ENCODE measurements at places on chromosomes 11 and 22. TPM values are rescaled to one million over a fixed set of nuclear protein-coding genes. Genes with fewer than 3 reads are reported as not detected.

DNA sequence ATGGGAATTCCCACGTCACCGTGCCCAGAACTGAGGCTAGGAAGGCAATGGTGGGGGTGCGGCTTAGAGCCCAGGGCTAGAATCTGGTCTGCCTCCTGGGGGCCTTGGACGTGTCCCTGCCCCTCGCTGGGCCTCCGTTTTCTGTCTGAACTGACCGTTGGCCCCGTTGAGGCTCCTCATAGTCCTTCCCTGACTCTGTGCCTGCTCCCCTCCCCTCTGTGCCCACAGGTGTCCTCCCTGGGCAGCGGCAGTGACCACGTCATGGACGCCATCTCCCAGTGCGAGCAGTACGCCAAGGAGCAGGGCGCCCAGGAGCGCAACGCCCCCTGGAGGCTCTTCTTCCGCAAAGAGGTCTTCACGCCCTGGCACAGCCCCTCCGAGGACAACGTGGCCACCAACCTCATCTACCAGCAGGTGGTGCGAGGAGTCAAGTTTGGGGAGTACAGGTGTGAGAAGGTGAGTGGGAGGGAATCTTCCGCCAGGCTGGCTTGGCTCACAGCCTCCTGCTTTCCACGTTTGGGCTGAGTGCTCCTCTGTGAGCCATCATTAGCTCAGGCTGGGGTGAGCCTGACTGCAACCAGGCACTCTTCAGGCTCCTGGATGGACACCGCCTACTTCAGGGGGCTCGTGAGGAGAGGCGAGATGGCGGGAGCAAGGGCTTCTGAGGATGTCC lies 63.9 kb downstream of the MYO7A start:
- no peaks in the 10 kb centered on the region for H3K36me3 ChIP-seq
- no peaks in the 10 kb centered on the region for H3K27me3 ChIP-seq
- H3K4me3 ChIP-seq: no peak overlapping the region
- peaks cover 1% of the 10 kb centered on the region for H3K4me1 ChIP-seq
- DNase-seq: peak; percentile 85
- H3K27ac ChIP-seq: peak overlapping the region; percentile 69

GRCh38 chr11:69484427-69485259 lies 3.2 kb downstream of the LINC01488 start:
- H3K4me3 ChIP-seq: no peak overlapping the region
- H3K27me3 ChIP-seq: no peaks in the 10 kb centered on the region
- no peak for DNase-seq
- H3K4me1 ChIP-seq: no peaks in the 10 kb centered on the region

GRCh38 chr11:125382822-125383221 lies 113.2 kb downstream of the FEZ1 start:
- H3K27me3 ChIP-seq: peaks cover 17% of the 10 kb centered on the region
- H3K4me3 ChIP-seq: no peak overlapping the region
- H3K36me3 ChIP-seq: no peaks in the 10 kb centered on the region
- no peak for DNase-seq

- H3K27me3 ChIP-seq: peaks cover 28% of the 10 kb centered on the region
- no peak overlapping the region for H3K27ac ChIP-seq
- peak overlapping the region; percentile 85 for H3K4me3 ChIP-seq
- peaks cover 8% of the 10 kb centered on the region for H3K4me1 ChIP-seq
- no peak for DNase-seq
- no peaks in the 10 kb centered on the region for H3K36me3 ChIP-seq
Observed at GRCh38 chr11:123431619-123432018, 1.6 kb downstream of the GRAMD1B start.

GRCh38 chr11:94120946-94121345 lies 7.7 kb upstream of the PANX1 start:
- H3K27ac ChIP-seq: no peak overlapping the region
- peaks cover 2% of the 10 kb centered on the region for H3K4me1 ChIP-seq
- no peaks in the 10 kb centered on the region for H3K36me3 ChIP-seq
- H3K27me3 ChIP-seq: no peaks in the 10 kb centered on the region
- H3K4me3 ChIP-seq: no peak overlapping the region

DNA sequence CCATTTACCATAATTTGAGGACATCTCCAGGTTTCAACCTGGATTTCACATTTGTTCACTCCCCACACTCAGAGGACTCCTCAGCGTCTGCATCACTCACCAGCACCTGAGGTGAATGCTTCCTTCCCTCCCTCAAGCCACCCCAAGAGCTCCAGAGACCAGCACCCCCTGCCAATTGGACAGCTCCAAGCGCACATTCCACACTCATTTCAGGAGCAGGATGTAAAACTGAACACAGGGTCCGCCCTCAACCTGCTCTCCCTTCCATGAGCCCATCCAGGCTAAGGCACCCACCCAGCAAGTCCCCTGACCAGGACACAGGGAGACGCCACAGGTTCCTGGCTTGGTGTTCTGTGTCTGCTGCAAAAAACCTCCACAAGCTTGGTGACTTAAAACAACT lies 3.9 kb downstream of the SCGB1D1 start:
- no peaks in the 10 kb centered on the region for H3K4me1 ChIP-seq
- H3K36me3 ChIP-seq: no peaks in the 10 kb centered on the region
- H3K27ac ChIP-seq: no peak overlapping the region

DNA sequence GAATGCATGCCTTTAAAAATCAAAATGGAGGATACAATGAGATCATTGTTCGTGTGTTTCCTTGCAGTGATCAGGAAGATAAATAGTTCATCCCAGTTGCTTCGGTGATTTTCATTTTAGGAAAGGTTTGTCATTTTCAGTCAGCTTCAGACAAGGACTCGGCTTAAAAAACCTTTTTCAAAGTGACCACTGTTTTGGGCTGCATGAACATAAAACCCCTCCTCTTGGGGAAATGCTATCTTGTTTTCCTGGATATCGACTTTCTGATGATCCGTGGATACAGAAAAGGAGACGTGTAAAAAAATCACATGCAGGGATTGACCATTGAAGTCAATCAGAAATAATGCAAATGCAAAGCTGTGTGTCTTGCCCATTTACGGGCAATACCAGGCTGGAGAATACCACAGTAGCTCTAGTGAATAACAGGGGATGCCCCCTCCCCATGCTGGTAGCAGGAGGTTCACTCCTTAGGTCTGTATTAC lies 146.8 kb downstream of the MAML2 start:
- H3K4me3 ChIP-seq: no peak overlapping the region
- H3K4me1 ChIP-seq: peaks cover 83% of the 10 kb centered on the region
- no peaks in the 10 kb centered on the region for H3K36me3 ChIP-seq
- H3K27ac ChIP-seq: peak overlapping the region; percentile 93

Gene FOLH1
- total RNA-seq: not detected

Gene MRGPRX4
- not detected for total RNA-seq

Gene TIMP3
- 68.2 TPM for total RNA-seq

DNA sequence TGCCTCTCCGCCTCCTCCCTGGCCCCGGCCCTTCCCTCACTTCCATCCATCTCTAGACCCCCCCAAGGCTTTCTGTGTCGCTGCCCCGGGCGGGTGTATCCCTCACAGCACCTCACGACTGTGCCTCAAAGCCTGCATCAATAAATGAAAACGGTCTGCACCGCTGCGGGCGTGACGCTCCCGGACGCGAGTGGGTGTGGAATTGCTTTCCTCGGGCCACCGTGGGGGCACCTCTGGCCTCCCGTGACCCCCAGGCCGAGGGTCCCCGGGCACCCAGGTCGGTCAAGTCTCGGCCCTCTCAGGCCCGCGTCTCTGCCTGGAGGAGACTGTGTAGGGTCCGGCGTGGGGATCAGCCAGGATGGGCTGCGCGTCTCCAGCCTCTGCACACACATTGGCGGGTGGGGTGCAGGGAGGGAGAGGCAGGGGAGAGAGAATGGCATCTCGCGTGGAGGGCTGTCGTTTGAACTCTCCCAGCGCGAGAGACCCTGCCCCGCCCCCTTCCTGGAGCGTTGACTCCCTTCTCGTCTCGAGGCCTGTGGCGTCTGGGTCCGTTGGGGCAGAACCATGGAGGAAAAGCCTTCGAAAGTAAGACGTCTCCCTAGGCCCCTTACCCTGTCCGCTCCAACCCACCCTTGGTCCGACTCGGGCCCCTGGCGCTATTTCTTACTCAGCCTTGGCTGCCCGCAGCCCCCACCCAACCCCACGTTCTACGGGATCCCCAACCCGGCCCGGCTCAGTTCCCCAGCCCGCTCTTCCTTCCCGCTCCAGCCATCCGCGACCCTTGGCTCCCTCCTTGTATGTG lies at the start of gene CATSPERZ:
CATSPERZ (plus strand) TSS at position 512 of the 802 bp plus-strand sequence; CDS start at position 565, 53 bp downstream.
- H3K36me3 ChIP-seq: no peaks in the 10 kb centered on the region
- H3K27ac ChIP-seq: no peak within 1 kb of the TSS
- no peak for DNase-seq
- peaks cover 74% of the 10 kb centered on the region for H3K27me3 ChIP-seq

Gene IL18
- 0.29 TPM for total RNA-seq

DNA sequence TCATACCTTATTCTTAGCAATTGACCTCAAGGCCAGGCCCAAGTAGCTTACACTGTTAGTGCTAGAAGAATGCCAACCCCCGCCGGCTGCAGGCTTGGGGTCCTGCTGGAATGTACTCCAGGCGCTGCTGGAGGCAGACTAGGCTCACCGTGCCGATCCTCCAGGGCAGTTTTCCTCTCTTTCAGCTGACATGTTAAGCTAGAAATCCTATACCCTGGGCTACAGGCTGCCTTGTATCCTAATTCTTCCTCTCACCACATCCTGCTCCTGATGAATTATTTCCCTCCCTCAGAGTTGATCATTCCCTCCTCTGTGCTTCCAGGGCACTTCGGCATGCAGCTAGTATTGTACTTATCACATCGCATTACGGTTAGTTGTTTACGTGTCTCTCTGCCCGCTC lies 3.4 kb downstream of the SPTBN2 start:
- no peaks in the 10 kb centered on the region for H3K36me3 ChIP-seq
- peak overlapping the region; percentile 74 for H3K4me3 ChIP-seq
- no peak overlapping the region for H3K27ac ChIP-seq
- no peak for DNase-seq
- peaks cover 28% of the 10 kb centered on the region for H3K27me3 ChIP-seq

Gene OR4C15
- not detected for total RNA-seq

DNA sequence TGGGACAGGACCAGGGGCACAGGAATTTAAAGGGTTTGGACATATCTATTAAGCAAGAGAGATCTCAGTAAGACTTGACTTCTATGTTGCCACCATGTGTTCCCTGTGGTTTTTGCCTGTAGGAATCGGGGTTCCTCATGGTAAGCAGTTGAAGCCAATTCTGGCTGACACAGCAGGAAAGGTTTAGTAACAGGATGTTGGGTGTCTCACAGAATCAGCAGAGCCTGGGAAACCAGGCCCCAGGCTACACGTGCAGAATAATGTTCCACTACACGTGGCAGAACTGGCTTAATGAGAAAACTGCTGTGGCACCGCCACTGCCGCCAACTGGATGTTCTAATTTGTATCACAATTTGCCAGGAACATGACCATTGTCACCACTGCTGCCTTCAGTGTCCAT lies 264.6 kb upstream of the PLET1 start:
- no peak for DNase-seq
- no peak overlapping the region for H3K4me3 ChIP-seq
- H3K27ac ChIP-seq: no peak overlapping the region
- peaks cover 9% of the 10 kb centered on the region for H3K4me1 ChIP-seq

Gene SYT7
- 9.4 TPM for total RNA-seq

- H3K4me1 ChIP-seq: peaks cover 28% of the 10 kb centered on the region
- no peak overlapping the region for H3K4me3 ChIP-seq
- DNase-seq: no peak
- H3K27me3 ChIP-seq: no peaks in the 10 kb centered on the region
Observed at GRCh38 chr11:57709802-57710367, 2.1 kb downstream of the MED19 start.

Measured in mesothelial cell of epicardium (in vitro differentiated cells).